ENCODE measurements at places on chromosomes 12 and 14.
A peak's percentile ranks its signal among the peaks of the same experiment; 100 is the strongest.

- DNase-seq: no peak
Measured at GRCh38 chr12:129847063-129847462, 56.8 kb downstream of the TMEM132D start.

- no peak for DNase-seq
Measured at GRCh38 chr12:108918960-108919642, 39.2 kb downstream of the DAO start.

DNA sequence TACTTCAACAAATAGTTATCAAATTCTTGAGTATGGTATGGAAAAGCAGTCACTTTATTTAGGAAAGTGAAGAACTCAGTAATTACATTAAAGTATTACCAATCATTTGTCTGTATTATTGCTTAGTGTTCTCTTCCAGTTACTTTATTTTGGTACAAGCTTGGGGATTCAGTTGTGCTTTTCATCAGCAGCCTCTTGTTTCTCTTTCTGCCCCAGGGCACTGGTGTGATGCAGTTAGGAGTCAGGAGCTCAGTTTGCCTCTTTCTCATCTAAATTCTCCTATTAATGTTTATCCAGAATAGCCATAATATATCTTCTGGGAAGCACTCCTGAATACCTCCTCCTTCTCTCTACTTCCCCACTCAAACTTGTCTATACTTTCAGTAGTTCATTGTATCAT, 25.7 kb downstream of the PMCH start:
- DNase-seq: no peak

DNA sequence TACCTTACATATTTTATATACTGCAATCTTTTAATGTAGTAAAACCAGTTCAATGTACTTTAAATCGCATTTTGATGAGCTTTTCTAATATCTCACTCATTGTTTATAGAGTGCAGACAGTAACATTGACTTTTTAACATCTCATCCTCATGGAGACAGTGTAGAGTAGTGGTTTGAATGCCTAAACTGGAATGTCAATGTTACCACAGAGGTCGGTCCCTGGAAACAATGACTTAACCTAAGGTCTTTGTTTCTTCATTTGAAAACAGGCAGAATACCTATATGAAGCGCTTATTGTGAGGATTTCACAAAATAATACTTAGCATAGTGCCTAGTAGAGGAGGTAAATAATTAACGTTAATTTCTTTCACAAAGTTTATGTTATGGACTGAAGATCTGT, 5.0 kb downstream of the CDK17 start:
- no peak for DNase-seq

- no peak for DNase-seq
Measured at GRCh38 chr14:68978172-68978911, 760 bp downstream of the ACTN1 start.

DNA sequence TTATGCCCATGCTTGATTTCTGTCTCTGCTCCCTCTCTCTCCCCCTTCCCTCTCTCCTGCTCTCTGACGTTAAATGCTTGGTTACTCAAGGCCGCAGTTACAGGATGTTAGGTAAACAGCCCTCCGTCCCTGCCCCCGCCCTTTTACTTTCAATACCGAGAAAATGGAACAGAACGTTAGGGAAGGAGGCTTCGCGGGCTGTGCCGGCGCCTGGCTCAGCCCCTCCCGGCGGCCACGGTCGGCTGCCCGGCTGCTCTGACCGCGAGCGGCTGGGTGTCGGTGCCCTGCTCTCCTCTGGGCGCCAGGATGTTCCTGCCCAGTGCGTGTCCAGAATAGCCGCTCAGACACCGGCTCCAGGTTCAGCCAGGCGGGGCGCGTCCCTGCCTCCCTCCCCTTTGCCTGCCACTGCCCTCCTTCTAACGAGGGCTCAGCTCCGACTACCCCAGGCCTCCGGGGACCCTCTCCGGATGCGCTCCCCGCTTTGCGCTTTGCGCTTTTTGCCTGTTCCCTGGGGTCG, 166.1 kb downstream of the ADCK1 start:
- no peak for DNase-seq

DNA sequence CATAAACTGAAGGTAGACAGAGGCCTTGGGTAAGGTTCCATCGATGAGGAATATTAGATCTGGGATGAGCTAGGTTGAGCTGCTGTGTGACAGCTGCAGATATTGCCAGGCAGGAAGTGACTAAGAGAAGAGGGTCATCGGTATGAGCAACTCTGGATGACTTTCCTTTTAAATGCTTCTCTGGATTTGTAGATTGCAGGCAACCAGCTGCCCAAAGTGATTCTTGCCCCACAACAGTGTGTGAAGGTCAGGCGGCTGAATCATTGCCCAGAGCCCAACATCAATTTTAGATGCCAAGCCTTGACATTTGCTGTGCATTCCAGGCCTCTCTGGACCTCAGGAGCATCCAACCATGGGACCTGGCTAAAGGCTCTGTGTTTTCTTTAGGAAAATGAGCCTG, 255.9 kb downstream of the DPF3 start:
- no peak for DNase-seq

GRCh38 chr12:127667131-127667685, 599.8 kb upstream of the TMEM132C start:
- no peak for DNase-seq

- no peak for DNase-seq
Measured at GRCh38 chr12:105083031-105083430, 1.2 kb downstream of the ALDH1L2 start.

DNA sequence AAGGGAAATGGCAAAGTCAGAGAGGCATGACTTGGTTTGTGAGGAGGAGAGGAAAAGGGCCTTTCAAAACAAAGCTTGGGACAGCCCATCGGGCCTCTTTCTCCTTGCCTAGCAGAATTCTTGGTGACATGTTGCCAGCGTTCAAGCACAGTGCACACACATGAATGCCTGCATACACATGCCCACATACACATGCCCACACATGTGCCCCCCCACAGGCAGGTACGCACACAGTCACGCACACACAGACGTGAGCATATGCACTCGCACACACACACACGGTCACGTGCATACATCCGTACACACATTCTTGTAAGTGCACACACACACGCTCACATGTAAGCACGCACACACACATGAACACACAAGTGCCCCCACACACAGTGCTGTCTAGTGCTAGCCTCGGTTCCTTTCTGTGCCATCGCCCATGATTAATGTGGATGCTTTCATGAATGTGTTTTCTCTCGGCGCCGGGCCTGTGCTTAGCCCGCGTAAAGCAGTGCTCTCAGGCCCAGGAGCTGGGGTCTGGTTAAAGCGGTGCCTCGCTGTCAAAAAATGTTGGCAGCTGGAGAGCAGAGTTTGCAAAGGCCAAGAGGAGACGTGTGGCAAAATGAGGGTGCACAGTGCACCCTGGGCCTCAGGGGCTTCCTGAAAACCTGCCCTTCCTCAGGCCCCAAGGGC, 328.8 kb upstream of the DIO3 start:
- no peak for DNase-seq

- no peak for DNase-seq
Measured at GRCh38 chr12:118337194-118337838, 35.4 kb downstream of the TAOK3 start.

DNA sequence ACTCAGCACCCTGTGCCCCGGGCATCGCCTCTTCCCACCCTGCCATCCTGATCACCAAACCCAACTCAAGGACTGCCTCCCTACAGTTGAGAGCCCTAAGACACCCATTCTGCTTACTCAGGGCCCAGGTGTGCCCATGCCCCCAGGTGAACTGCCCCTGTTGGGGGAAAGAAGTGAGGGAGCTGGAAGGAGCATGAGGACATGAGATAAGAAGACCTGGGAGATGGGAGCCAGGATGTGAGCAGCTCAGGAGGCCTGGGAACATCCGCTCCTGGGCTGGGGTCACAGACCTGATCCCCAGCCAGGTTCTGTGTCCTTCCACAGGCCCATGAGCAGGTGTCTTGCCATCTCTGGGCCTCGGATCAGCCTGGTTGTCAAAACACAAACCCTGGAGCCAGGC, 6.6 kb downstream of the RAPGEF3 start:
- DNase-seq: no peak

- DNase-seq: no peak
Measured at GRCh38 chr14:25484906-25485305, 435.0 kb upstream of the STXBP6 start.

GRCh38 chr12:51351913-51352532, 5.5 kb upstream of the CELA1 start:
- peak; percentile 58 for DNase-seq

DNA sequence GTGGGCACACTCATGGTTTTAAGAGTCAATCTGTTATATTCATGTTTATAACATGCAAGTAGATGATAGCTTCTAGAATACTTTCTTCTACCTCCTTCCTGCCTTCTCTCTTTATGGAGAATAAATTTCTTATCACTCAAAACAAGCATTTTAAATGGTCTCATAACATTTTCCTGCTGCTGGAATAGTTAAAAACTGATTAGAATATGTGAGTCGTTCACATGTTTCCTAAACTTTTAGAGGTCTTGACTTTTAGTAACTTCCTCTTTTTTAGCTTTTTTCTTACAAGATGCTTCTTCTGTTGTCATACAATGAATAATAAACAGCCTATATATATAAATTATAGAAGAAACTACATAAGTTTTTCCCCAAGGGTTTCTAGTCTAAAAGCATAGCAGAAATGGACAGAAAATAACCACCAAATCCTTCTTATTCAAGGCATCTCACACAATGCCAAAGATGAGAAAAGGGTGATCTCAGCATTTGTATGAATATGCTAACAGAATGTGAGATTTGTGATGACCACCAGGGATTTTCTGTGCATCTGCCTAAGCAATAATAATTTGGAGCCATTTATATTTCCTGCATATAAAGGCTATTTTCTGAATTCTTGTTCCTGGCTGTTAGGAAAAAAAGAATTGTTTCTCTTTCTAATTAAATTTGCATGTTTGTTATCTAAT, 127.8 kb downstream of the DAAM1 start:
- no peak for DNase-seq

- no peak for DNase-seq
Measured at GRCh38 chr14:52277552-52277951, 10.1 kb downstream of the PTGDR start.

GRCh38 chr14:25431211-25432076, 381.5 kb upstream of the STXBP6 start:
- DNase-seq: no peak

- DNase-seq: no peak
Measured at GRCh38 chr12:46814143-46814542, 11.7 kb downstream of the SLC38A4 start.

DNA sequence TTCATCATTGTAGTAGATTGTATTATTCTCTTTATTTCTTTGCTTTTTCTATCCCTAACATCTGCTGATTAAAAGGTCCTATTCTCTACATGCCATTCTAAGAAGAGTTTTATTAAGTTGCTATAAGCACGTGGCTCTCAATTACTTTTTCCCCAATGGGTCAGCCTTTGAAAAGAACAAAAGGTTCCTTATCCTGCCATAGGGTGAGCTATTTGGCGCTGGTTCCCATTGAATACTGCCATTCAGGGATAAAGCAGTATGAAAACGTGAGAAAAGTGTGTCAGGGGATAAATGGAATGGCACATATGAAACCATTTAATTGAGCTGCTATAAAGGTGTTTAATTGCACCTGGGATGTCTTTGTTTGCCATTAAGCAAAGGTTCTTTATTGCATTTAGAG, 80.9 kb downstream of the SYNE2 start:
- no peak for DNase-seq

DNA sequence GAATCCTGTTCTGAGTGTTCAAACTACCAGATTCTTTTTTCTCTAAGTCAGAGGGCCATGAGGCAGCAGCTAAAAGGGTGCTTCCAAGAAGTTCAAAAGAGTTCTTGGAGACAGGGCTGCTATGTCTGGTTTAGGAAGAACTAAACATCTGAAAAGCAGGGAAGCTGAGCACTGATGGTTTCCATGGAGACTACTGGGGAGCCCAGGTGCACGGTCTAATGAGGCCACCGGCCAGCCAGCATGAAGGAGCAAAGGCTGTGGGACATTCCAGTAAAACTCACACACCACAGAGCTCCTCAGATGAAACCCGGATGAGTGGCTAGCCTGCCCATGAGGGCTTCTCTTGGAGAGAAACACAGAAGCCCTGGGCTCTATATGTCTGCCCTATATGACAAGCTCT, 97.3 kb downstream of the KCNK10 start:
- DNase-seq: no peak

GRCh38 chr12:109542014-109542413, 31.3 kb downstream of the MMAB start:
- no peak for DNase-seq

DNA sequence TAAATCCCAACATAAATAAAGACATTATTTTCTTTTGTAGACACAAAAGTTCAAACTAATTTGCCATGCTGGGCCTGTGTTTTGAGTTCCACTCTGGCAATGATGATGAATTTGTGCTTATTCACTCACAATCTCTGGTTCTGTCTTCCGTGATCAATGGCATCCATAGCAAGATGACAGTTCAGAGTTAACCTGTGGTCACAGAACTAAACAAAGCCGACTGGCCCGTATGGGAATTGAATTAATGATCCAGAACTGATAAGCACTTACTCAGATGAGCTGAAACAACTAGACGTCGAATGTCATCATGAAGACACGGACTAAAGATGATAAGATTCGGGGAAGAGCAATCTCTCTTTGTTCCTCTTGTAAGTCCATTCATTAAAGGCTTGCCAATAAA, 81.6 kb downstream of the CAPZA3 start:
- no peak for DNase-seq

DNA sequence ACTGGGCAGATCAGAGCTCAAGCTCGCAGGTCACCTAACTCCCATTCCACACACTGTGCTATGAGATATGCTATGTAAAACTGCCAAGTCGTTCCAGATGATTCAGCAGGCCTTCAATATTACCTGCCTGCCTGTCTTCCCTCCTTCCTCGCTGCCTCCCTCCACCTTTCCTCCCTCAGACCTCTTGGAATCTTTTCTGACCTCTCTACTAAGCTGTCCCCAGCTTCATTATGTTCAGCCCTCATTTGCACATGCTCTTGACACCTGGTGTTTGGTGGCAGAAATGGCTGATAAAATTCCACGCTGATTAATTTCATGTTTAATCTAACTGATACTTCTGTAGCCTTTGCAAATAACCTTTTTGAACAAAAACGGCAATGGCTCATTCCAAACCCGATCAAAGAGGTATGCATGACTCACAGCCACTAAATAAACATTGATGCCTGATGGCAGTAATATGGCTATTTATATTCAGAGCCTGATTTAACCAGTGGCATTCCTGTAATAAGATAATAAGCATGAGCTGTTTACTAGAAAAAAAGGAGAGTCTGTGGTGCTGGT, 130.8 kb upstream of the EGLN3 start:
- no peak for DNase-seq

- no peak for DNase-seq
Measured at GRCh38 chr12:92899386-92900001, 29.6 kb downstream of the EEA1 start.

- no peak for DNase-seq
Measured at GRCh38 chr12:62785941-62786559, 148.9 kb downstream of the PPM1H start.

DNA sequence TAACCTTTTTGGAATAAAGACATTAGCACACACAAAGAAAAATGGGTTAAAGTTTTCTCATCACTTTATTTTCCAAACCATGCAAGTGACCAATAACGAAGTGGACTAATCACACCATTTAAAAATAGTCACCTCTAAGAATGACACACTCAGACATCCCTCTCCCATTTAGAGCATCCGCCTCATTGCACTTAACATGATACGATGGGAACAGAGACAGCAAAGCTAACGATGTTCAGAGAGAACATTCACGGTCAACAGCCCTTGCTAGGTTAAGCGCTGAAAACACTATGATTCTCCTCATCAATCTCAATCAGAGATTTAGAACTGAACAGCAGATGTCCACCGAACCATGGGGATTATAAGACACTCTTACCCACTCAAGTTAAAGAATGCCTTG, 35.8 kb downstream of the NIN start:
- no peak for DNase-seq

GRCh38 chr14:65867333-65867732, 454.8 kb downstream of the FUT8 start:
- no peak for DNase-seq

All from putamen (tissue), 1 donor.